ENCODE measurements at places on chromosomes 2 and 18.

DNA sequence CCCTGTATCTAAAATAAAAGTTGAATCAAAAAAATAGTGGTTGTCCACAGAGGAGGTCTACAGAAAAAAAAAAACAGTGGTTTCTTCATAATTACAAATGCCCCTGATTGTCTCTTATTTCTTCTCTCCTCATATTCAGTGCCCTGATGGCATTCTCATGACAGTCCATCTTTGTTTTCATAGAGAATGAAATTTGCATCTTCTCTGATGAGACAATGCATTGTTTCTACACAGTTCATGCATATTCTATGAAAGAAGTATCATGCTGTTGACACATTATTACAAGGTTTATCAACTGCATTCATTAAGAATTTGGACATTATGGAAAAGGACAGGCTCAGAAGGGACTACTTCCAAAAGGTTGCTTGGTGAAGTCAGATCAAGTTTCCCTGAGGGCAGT lies 59.5 kb downstream of the LHCGR start:
- DNase-seq = no peak

DNA sequence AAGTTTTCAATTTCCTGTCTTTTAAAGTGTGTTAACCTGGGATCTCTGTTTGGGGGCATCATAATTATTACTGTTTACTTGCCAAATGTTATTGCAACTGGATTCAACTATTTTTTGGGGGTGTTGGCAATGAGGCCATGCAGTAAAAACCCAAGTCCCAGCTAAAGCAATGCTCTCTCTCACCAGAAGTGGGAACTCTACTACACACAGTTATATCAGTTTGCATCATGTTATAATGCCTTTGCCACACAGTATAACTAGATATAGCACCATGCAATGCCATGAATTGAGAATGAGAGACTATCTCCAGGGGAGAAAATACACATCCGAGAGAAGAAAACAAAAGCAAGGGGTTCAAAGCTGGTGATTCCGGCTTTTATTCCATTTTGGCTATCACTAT lies 79.0 kb downstream of the GCA start:
- no peak for DNase-seq

DNA sequence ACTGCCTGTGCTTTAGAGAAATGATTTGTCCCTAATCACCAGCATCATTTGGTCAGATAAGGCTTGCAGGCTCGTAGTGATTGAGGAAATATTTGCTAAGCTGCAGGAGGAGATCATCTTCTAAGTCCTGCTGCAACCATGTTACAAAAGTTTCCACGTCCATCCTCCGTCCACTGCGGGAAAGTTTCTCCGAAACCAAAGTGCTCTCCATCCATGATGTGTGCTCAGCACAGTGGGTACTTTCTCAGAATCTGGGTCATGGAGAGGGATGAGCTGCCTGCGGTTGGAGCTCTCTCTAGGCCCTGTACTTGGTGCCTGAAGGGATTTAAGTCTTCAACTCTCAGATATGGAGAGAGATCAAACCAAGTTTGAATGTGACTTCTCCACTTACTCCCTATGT lies 39.3 kb downstream of the IL1RL2 start:
- no peak for DNase-seq

GRCh38 chr18:75261430-75262223 lies 51.0 kb downstream of the TSHZ1 start:
- no peak for DNase-seq

GRCh38 chr2:46964835-46965560 lies 49.4 kb upstream of the MCFD2 start:
- no peak for DNase-seq

DNA sequence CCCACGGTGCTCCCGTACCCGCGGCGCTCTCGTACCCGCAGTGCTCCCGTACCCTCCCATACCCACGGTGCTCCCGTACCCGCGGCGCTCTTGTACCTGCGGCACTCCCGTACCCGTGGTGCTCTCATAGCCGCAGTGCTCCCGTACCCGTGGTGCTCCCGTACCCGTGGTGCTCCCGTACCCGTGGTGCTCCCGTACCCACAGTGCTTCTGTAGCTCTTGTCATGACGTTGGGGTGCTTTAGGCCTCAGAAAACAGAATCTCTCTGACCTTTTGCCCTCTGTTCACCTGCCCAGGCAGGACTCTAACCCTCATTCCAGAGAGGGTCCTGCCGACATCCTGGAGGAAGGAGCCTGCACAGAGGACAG lies 35.3 kb downstream of the SLC66A2 start:
- DNase-seq = no peak

DNA sequence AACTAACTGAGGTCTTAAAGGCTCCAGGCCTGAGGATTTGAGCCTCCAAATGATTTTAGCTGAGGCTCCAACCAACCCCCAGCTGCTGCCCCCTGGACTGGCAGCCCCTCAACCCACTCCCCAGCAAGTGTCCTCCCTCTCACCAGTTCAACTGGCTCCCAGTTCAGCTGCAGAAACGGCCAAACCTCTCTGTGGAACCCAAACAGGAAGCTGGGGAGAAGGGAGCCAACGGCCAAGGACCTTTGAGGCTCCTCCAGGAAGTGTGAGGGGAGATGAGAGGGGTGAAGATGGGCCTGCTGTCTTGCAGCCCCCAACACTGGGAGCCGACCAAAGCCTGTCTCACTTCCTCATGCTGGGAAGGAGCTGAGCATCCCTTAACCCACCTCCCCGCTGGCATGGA lies 24.9 kb downstream of the ZFP36L2 start:
- no peak for DNase-seq

GRCh38 chr2:224937887-224938286 lies 104.4 kb downstream of the DOCK10 start:
- DNase-seq = no peak

- no peak for DNase-seq
These were observed 65.1 kb upstream of the TXNDC2 start for GRCh38 chr18:9820719-9821118.

GRCh38 chr2:163351966-163352365 lies 383.8 kb downstream of the FIGN start:
- no peak for DNase-seq

DNA sequence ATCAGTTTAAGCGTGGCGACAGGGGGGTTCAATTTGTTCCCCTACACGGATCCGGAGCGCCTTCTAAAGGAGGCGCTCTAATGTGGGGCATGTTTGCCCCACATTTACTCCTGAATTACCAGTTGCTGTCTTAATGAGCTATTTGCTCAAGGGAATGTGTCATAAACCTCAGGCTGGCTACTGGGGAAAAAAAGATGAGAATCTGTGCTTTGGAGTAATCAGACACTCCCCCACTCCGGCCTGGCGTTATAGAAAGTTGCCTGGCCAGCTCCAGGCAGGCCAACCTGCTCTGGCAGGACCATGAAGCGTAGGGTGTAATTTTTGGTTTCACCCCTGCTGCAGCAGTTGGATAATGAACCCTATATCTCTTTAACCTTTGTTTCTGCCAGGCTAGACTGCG lies 31.0 kb upstream of the MAP3K20 start:
- no peak for DNase-seq

- no peak for DNase-seq
These were observed 447.1 kb downstream of the TXNL1 start for GRCh38 chr18:56191334-56191733.

GRCh38 chr2:193187816-193188215 lies 993.1 kb upstream of the TMEFF2 start:
- DNase-seq = no peak

DNA sequence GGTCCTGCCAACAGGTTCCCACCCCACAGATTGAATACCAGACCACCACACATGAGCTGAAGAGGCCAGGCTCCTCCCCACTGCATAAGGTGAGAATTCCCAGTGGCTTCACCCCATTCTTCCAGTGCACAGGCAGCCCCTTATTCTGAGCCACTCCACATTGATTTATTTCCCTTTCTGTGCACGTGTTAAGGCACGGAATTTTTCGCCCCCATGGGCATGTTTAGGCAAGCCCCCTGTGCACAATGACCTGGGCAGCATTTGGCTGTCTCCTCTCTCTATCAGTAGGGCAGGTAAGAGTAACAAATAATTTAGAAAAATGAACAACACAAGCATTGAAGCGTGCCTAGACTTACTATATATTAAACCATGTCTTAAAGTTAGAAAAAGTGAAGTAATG lies 15.2 kb upstream of the CHAC2 start:
- no peak for DNase-seq

GRCh38 chr2:50346629-50347357 lies 685.1 kb downstream of the NRXN1 start:
- DNase-seq = no peak

- no peak for DNase-seq
These were observed 112.2 kb upstream of the TTC39C start for GRCh38 chr18:23902396-23902795.

DNA sequence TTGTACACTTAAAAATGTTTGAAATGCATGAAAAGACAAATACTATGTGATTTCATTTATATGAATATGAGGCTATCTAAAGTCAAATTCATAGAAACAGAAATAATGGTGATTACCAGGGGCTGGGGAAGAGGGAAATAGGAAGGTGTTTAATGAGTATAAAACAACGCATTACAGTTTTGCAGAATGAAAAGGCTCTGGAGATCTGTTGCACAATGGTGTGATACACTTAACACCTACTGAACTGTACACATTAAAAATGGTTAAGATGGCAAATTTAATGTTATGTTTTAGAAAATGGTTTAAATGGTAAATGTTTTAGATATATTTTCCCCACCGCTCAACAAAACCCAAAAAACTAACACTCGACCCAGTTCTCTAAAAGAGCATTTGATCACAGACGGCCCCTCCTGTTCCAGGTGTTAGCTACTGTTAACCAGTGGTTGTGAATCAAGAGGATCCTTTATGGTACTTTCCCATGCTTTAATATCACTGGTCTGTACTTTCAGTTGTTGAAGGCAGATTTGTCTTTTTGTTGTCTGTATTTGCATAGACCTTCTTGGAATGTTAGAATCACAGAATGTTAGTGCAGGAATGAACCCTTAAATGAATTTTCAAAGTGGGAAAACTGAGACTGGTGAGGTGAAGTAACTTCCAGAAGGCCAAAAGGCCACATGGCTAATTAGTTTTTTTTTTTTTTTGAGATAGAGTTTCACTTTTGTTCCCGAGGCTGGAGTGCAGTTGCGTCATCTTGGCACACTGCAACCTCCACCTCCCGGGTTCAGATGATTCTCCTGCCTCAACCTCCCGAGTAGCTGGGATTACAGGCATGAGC lies 10.2 kb downstream of the RAB10 start:
- peak; percentile 11 for DNase-seq
